Stimulated activated CD4-positive, alpha-beta T cell treated with anti-CD3 and anti-CD28 coated beads, Interleukin-4, amount 100 ng/mL, for 48 hours (primary cell): ENCODE measurements at places on chromosomes 7 and 10.
A peak's percentile ranks its signal among the peaks of the same experiment; 100 is the strongest.

DNA sequence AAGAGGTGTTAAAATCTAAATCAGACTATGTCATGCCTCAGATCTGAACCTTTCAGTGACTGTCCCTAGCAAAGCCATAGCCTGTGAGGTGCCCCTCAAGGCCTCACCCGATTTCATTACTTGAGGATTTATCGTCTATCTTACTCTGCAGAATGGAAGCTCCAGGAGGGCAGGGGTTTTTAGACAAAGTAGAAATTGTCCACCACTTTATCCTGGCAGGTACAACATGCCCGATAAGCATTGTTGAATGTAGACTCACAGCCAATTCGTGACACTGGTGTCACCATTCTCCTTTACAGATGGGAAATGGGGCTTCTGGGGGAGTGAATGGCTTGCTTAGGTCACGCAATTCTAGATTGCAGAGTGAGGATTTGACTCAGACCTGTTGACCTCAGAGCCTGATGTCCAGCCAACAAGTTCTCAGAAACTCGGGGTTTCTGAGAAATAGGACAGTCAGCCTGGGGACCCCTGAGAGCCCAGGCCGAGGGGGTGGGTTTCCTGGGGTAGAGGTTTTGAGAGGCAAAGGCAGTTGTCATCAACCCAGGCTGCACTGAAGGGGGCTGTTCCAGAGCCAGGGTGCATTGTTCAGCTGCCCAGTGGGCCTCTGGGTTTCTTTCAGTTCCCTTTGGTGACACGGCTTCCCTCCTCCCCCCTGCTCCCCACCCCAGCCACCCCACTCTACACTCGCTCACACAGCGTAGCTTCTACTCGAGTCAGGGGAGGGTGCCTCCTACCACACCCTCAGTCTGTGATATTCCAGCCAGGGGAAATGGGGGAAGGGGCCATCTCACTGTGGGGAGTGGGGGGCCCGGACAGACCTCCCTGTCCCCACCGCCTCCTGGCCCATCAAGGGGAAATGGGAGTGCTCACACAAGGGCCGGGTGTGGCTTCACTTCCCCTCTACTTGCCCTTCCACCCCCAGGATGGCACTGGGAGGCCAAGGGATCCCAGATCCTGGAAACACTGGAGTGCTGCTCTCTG is 3.1 kb upstream of the IRF5 start:
- DNase-seq: no peak

- DNase-seq: no peak
Observed at GRCh38 chr10:110407301-110408170, 90.2 kb upstream of the DUSP5 start.

DNA sequence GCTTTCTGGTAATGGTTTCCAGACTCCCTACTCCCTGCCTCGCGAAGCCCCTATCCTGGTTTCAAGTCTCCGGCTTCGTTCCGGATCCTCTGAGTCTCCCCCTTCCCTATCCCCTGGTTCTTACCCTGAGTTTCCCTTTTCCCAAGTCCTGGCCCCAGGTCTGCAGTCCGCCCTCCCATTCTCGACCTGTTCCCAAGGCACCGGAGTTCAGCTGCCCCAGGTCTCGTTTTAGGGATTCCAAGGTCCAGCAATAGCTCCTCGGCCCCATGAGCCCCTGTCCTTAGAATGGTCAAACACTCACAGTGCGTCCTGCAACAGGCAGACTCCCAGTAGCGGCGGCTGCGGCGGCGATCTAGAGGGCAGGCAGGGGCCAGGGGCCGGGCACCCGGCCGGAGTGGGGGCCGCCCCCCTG is 274 bp downstream of the PITX3 start:
- no peak for DNase-seq

GRCh38 chr7:4244041-4244440 is 438.1 kb upstream of the FOXK1 start:
- DNase-seq: no peak

DNA sequence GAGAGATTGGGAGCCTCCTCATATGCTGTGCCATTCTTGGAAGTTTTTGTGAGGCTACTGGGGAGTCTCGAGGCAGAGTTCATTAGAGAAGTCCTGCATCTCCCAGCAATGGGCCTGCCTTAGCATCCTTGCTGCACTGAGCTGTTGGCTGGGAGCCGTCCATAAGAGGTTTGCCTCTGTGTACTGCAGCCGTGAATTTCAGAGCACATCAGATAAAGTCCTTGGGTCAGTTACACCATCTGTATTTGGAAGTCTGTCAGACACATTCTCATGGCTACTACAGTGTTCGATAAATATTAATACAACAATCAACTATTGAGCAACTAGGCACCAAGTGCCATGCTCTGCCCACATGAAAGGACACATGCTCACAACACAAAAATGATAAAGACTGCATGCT is 100.5 kb upstream of the SEC61G start:
- no peak for DNase-seq

DNA sequence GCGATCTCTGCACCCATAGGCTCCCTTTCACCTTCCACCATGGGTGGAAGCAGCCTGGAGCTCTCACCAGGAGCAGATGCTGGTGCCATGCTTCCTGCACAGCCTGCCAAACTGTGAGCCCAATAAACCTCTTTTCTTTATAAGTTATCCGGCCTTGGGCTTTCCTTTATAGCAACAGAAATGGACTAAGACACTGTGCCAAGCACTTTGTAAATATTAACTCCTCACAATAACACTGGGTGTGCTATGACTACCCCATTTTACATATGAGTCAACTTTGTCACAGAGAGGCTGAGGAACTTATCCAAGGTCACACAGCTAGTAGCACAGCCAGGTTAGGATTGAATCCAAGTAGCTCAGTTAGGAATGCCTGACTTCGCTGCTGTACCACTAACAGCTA is 79.7 kb upstream of the KCNMA1 start:
- DNase-seq: no peak

DNA sequence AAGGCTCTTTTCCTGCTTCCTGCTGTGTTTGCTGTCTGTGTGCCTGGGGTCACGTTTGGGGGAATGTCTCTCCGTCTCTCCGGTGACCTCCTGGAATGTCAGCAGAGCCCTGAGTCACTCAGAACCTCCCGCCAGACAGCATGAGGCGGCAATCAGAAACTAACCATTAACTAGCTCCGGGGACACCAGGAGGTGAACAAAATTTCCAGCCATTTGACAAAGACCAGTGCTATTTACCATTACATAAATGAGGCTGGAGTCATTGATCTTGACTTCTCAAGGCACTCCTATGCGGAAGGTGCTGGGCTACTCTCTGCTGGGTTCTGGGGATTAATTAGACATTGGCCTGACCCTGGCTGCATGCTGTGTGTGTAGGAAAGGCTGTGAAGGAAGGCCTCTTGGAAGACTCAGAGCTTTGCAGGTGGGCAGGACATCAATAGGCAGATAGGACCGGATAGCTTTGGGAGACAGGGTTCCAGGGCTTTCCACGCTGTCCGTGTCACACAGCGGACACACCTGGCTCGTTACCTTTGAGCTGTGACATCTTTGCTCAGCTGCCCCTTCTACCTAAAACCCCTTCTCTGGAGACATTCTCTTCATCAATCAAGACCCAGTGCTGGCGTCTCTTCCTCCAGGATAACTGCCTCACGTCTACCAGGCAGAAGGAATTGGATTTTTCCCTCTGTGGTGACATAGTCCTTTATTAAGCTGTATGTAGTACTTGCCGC is 77.0 kb downstream of the PFKFB3 start:
- no peak for DNase-seq

DNA sequence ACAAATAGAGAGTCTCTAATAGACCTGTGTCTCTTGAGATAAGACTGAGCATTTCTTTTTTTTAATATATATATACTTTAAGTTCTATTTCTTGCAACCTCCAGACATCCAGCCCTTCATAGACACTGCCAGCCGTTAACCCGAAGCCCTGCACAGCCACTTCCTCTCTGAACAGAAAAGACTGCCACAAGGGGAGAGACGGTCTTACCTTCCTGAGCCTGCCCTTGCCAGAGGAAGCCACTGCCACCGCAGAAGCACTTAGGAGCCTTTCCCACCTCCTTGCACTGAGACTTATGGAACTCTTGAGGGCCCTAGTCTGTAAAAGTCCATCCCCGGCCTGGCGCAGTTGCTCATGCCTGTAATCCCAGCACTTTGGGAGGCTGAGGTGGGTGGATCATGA is 31.8 kb upstream of the PRSS1 start:
- DNase-seq: no peak

DNA sequence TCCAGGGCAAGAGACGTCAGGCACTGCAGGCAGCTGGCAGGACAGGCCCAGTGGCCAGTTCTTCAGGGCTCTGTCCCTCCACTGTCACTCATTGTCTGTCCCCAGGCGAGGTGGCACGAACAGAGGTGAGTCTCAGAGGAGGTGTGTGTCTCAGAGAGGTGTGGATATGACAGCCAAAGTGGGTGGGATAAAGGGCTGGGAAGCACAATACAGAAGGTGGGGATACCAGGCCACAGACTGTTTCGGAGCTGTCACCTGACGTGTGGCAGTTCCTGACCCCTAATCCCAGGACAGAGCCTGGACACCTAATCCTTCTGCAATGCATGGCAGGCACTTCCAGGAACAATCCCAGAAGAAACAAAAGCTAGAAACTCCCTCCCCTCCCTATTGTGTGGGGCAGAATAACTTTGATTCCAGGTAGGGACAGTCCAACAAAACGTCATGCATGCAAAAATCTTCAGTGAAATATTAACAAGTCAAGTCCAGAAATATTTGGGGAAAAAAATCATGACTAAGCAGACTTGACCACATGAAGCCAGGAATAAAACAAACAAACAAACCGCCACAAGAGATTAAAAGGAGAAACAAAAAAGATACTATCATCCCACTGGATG is 11.6 kb downstream of the KLRG2 start:
- no peak for DNase-seq

- DNase-seq: no peak
Observed at GRCh38 chr7:99452541-99452940, 13.4 kb downstream of the ATP5MF start.

DNA sequence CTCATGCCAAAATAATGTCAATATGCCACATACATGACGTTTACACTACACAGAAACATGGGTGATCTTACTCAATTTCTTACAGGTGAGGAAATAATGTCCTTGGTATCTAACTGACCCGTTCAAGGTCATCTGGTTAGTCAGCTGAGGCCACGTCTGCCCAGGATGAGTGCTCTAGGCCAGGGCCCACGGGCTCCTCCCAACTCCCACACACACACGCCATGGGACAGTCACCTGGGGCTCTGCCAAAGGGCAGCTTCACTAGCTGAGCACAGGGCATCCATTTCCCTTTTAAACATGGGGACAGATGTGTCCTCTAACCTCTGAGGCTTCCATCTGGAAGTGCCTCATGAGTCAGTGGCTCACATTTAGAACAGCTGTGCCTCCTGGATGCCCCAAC is 123.9 kb downstream of the TNS3 start:
- DNase-seq: no peak

GRCh38 chr7:135772639-135773222 is 24.1 kb upstream of the FAM180A start:
- no peak for DNase-seq

GRCh38 chr10:43204943-43205671 is 61.8 kb downstream of the RASGEF1A start:
- peak; percentile 50 for DNase-seq

- no peak for DNase-seq
Observed at GRCh38 chr10:60096761-60097513, 190.6 kb upstream of the CCDC6 start.

DNA sequence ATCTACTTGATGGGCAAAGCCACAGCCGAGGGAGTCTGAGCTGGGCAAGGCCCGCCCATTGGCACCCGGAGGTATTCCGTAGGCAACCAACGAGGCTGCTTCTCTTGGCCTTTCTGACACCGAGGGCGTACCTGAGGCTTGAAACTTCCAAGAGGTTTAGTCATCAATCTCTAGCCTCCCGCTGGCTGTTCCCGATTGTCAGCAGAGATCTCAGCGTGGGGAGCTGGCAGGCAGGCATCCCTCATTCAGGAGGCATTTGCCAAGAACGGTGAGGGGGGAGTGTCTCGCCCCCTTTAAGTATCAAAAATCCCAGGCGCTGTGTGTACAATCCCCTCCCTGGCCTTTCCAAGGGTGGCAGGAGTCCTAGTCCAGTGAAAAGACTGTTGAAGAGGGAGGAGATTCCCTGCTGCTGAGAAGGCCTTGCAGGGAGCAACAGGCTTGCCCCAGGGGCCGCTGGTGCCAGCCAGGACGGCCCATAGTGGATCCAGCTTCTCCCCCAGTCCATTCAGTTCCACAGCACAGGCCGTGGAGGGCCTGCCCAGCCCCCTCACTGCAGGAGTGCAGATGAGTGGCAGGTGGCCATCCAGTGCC is 39.7 kb downstream of the OAT start:
- DNase-seq: no peak

DNA sequence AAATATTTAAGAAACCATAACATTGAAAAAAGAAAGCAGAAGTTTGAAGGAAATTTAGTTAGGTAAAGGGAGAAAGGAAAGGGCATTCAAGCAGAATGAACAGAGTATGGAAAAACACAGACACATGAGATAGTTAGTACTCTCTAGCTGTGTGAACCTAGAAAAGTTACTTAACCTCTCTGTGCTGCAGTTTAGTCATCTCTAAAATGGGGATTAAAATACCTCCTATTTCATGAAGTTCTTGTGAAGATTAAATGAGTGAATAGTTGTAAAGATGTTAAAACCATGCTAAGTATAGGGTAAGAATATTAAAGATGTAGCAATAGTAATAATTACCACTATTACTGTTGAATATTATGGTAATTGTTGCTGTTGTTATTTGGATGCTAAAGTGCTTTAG is 269.6 kb downstream of the SLC25A13 start:
- no peak for DNase-seq

DNA sequence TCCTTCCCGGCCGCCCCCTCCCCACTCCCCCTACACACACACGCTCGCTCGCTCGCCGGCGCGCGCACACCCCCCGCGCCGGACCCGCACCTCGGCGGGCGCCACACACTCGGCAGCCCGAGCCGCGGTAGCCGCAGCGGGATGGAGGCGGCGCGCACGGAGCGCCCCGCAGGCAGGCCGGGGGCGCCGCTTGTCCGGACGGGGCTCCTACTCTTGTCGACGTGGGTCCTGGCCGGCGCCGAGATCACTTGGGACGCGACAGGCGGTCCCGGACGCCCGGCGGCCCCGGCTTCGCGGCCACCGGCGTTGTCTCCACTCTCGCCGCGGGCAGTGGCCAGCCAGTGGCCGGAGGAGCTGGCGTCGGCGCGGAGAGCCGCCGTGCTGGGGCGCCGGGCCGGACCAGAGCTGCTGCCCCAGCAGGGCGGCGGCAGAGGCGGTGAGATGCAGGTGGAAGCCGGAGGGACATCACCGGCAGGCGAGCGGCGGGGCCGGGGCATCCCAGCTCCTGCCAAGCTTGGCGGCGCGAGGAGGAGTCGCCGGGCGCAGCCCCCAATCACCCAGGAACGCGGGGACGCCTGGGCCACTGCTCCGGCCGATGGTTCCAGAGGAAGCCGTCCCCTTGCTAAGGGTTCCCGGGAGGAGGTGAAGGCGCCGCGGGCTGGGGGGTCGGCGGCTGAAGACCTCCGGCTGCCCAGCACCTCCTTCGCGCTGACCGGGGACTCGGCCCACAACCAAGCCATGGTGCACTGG is at the start of gene SORCS3:
TSS of gene SORCS3 (plus strand) at position 104 of the 750 bp plus-strand sequence.
- DNase-seq: no peak
